Eye (tissue), 1 donor: ENCODE measurements at places on chromosomes 2 and 18.

- DNase-seq, result no peak
Observed at GRCh38 chr2:62151306-62151638, 44.6 kb upstream of the B3GNT2 start.

GRCh38 chr2:855177-855576 is 95.5 kb upstream of the SNTG2 start:
- DNase-seq, result no peak

- DNase-seq, result no peak
Observed at GRCh38 chr2:128450211-128451024, 131.8 kb upstream of the HS6ST1 start.

DNA sequence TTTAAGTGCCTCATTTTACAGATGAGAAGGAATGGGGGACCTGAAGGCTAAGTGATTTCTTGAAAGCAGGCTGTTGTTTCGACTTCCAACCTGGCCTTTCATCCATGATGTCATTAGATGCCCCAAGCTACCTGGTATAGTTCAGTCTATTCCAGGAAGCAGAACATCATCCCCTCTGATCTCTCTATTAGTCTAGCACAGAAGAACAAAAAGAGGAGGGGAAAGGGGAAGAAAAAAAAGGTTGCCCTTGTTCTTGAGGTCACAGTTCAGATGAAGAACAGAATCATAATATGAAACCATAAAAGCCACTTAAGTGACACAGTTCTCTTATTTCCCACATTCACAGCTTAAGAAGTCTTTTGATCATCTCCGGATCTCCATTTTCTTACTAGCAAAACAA is 386.2 kb upstream of the HNRNPA3 start:
- no peak for DNase-seq

DNA sequence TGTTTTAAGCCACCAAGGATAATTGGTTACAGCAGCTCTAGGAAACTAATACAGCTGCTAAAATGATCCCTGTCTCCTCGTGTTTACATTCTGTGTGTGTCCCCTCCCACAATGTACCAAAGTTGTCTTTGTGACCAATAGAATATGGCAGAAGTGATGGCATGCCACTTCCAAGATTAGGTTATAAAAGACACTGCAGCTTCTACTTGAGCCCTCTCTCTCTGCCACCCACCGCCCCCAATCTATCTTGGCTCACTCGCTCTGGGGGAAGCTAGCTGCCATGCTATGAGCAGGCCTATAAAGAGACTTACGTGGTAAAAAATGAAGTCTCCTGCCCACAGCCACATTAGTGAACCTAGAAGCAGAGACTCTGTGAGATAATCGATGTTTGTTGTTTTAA is 3.5 kb upstream of the IL1F10 start:
- DNase-seq, result no peak

- DNase-seq, result no peak
Observed at GRCh38 chr2:44529448-44529847, 167.7 kb downstream of the CAMKMT start.

DNA sequence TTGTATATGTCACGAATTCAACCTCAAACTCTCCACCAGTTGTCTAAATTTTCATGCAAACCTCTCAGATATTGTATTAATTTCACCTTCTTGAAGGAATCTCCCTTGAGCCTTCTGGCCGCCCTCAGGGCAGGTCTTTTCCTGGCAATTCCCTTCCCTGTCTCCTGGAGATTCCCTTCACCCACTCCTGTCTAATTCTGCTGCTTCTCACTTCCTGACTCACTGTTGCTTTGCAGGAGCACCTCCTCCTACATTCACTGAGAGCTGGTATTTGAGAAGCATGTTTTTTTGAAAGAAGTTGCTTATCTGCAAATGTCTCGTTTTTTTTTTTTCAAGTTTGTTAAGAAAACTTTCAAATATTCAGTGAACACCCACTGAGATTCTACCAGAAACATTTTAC is 79.9 kb upstream of the OTOS start:
- no peak for DNase-seq

GRCh38 chr2:98472132-98472650 is 27.5 kb downstream of the INPP4A start:
- no peak for DNase-seq

GRCh38 chr2:37274359-37274965 is 43.0 kb downstream of the NDUFAF7 start:
- no peak for DNase-seq

DNA sequence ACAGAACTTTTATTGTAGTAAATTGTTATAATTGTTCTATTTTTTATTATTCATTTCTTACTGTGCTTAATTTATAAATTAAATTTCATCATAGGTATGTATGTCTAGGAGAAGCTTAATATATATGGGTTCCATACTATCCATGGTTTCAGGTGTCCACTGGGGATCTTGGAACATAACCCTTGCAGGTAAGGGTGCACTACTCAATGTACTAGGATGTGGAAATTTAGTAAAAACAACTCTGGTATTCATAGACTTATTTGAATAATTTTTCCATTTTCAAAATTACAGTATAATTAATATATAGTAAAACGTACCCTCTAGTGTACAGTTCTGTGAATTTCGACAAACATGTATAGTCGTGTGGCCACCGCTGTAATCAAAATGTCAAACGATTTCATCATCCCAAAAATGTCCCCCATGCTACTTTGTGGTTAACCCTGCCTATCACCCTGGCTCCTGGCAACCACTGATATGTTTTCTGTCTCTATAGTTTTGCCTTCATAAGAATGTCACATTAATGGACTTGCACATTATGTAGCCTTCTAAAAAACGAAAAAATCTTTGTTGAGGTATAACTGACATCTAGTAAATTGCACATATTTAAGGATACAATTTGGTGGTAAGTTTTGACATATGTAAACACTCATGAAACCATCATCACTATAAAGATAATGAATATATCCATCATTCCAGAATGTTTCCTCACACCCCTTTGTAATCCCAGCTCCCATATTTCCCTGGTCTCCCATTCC is 45.7 kb downstream of the ARL5A start:
- DNase-seq, result no peak

GRCh38 chr2:29273004-29273684 is 157.9 kb downstream of the CLIP4 start:
- DNase-seq, result no peak

GRCh38 chr18:54296062-54296461 is 26.7 kb downstream of the POLI start:
- DNase-seq, result no peak

- DNase-seq, result no peak
Observed at GRCh38 chr2:177806025-177806424, 266.6 kb downstream of the PDE11A start.

DNA sequence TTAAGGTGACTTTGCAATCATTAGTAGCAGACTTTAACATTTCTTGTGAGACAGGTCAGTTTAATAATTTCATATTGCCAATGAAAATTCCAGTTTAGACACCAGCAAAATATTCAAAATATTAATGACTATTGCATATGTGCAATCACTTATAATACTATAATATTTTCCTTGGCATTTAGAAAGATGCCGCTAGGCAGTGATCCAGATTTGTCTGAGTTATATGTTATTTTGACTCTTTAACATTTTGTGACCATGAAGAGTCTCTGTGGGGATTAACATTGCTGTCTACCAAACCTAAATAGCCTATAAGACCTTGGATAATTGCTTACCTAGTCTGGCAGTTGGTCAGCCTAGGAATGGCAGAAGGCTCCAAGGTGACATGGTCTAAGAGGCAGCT is 389.6 kb downstream of the THSD7B start:
- DNase-seq, result no peak

DNA sequence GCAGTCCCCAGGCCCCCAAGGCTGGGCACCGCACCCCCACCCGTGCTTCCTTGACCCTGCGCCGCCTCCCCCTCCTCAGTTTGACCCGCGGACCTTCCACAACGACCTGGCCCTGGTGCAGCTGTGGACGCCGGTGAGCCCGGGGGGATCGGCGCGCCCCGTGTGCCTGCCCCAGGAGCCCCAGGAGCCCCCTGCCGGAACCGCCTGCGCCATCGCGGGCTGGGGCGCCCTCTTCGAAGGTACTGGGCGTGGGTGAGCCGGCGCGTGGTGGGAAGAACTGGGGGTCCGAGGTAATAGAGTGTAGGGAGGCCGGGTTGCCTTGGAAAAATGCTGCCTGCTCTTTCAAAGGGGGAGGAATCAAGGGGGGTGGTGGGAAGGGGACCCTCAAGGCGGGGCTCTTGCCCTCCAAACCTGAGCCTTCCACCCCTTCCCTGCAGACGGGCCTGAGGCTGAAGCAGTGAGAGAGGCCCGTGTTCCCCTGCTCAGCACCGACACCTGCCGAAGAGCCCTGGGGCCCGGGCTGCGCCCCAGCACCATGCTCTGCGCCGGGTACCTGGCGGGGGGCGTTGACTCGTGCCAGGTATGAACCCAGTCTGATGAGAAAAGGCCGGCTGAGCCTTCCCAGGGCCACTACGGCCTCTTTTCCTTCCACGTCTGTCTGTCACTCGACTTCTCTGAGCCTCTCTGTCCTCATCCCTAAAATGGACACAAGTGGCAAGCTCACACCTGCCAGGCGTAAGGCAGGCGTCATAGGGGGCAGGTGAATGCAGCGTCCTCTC is 2.6 kb downstream of the PRSS56 start:
- no peak for DNase-seq

GRCh38 chr2:195596840-195597239 is 60.2 kb upstream of the SLC39A10 start:
- no peak for DNase-seq

DNA sequence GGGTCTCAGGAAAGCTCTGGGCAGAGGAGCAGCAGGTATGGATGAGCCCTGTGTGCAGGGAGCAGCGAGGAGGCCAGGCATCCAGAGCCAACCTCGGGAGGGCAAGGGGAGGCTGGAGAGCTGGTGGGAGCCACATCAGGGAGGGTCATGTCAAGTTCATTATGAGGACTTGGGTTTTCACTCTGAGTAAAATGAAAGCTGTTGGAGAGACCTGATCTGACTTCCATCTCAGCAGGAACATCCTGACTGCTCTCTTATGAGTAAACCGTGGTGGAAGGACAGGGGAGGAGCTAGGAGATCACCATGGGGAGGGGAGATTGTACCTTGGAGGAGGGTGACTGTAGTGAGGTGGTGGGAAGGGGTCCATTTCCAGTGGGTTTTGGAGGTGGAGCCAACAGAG is 209.8 kb downstream of the LDLRAD4 start:
- DNase-seq, result no peak

GRCh38 chr2:196242131-196242620 is 70.8 kb upstream of the STK17B start:
- DNase-seq, result no peak

GRCh38 chr2:191625016-191625415 is 52.9 kb upstream of the NABP1 start:
- DNase-seq, result no peak

DNA sequence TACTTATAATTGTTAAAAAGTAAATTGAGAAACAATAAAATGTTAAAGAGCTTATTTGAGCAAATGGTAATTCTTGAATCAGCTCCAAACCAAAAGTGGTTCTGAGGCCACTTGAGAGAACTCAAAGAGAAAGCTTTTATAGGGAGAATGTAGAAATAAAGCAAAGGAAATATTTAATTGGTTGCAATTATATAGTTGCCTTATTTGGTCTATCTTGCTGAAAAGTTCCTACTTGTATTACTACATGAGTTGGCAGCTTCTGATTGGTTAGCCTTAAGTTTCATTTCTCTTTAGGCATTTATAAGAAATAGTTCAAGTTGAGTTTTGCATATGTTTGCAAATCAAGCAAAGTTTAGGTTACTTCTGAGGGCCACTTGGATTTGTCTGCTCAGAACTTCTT is 38.1 kb downstream of the SCN2A start:
- no peak for DNase-seq

DNA sequence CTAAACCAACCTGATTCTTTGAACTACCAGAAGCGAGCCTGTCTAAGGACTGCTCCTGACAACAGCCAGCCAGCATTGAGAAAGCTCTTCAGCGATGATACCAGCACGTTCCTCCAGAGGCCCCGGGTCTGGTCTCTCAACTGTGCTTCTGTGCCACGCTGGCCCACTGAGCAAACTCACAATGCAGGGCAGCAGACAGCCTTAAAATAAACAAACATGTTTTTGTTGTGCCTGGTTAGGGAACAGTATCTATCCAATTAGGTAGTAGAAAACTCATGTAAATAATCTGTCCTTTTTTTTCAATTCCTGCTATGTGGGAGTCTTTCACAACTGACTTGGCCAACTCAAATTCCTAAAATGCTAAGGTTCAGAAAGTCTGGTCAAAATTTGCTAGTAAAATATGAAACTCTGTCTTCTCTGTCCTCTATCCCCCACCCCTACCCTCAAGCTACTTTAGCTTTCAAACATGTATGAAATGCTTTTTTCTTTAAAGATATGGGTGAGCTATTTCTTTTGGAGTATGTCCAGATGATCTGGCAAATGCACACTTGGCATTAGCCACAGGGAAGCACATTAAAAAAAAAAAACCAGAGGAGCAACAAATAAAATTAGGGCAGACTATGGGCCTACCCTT is 21.4 kb upstream of the EML4 start:
- DNase-seq, result no peak

- peak; percentile 87 for DNase-seq
Observed at GRCh38 chr2:69642709-69643601, 584 bp downstream of the AAK1 start.

- DNase-seq, result no peak
Observed at GRCh38 chr18:73254564-73254963, 386.8 kb upstream of the NETO1 start.

DNA sequence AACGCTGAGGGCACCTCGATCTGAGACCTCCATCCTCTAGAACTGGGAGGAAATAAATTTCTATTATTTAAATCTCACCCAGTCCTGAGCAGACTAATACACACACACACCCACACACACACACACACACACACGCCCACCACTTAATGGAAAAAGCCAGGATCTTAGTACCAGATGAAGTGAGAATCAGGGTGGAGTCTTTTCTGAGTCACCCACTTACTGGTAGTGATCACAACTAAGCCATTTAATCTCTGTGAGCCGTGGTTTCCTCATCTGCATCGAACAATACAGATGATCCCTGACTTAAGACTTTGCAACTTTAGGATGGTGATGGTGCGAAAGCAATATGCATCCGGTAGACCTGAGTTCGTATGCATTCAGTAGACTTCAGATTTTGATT is 18.6 kb downstream of the THNSL2 start:
- no peak for DNase-seq

DNA sequence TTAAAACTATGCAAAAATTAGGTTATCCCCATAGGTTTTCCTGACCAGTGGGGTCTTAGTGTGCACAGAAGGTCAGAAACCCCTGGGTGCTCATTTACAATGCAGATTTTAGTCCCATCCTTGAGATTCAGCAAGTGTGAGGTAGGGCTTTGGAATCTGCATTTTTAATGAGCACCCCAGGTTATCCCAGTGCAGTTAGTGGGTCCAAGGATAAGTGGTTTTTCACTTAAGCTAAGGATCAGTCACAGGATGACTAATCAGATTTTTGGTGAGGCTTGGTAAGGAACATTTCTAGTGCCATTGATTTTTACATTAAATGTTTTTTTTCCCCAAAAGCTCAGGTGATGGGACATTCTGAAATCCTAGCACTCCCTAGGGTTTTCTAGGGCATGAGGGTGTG is 50.7 kb upstream of the MGAT5 start:
- no peak for DNase-seq

DNA sequence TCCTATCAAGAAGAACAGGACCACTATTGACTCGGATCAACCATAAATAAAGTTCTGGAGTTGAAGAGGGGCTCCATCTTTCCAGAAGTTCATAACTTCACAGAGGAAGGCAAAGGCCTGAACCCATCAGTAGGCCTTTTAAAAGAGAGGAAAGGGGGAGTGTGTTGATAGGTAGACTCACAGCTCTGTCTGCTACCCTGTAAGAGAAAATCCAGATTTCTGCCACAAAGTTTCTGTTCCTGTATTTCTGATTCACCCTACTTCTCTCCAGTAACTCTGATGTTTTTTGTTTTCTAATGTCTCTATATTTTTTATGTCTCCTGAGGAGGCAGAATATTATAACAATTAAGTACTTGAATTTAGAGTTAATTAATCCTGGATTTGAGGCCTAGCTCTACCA is 564.0 kb downstream of the TNS1 start:
- DNase-seq, result no peak
